Stimulated activated CD8-positive, alpha-beta memory T cell treated with anti-CD3 and anti-CD28 coated beads, Interleukin-7, amount 100 ng/mL, for 48 hours (primary cell): ENCODE measurements at places on chromosomes 6 and 20.

DNA sequence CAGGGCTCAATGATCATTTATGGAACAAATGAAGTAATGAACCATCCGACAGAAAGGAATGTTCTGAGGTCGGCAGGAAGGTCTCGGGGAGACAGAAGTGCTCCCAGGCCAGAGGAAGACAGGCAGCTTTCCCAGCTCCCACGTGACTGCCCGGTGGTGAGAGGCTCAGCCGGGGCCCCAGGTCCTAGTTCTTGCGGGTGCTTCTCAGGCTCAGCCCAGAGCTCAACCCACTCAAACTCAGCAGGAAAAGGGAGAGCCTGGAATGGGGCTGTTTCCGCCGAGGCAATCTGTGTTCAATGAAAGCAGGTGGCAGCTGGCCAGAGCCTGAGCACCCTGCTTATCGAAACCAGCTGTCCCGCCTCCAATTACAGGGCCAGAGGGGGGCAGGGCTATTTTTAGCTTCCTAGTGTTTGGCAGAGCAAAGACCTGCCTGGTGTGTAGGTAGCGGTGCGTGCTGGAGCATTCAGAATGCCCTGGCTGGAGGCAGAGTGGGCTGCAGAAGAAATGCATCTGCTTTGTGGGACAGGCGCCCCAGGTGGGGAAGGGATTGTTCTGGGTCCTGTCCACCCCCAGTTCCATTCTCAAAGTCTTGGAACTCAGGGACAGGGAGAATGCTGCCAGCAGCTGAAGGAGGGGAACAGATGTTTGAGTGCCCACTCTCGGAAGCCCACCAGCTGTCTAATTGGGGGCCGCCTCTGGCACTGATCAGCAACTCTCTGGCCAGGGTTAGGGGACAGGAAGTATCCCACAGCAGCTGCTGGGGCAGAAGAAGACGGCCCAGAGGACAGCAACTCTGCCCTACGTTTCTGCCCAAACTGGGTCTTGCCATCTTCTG, 145.1 kb downstream of the PREX1 start:
- DNase-seq, result no peak

GRCh38 chr20:52313341-52313963, 121.9 kb upstream of the ZFP64 start:
- no peak for DNase-seq

DNA sequence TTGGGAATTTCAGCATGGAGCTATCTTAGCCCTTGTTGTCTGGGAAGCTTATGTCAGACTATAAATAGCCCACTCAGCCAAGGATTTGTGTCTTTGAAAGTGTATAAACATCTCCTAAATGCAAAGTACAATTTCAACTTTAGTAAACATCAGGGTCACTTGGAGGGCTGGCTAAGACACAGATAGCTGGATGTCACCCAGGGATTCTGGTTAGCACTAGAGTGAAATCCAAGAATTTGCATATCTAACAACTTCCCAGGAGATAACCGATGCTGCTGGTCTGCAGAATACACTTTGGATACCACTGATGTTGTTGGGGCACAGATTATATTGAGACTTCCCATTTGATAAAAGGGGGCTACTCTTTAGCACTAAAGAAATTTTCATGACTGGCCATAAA, 130.9 kb downstream of the PAX1 start:
- no peak for DNase-seq

DNA sequence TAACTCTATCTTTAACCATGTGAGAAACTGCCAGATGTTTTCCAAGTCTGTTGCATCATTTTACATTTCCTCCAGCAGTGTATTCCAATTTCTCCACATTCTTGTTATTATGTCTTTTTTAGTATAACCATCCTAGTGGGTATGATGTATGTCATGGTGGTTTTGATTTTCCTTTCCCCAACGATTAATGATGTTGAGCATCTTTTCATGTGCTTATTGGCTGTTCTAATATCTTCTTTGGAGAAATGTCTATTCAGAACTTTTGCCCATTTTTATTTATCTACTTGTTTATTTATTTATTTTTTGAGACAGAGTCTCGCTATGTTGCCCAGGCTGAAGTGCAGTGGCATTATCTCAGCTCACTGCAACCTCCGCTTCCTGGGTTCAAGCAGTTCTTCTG, 4.3 kb upstream of the C6orf62 start:
- no peak for DNase-seq

- DNase-seq, result no peak
These were observed 41.4 kb downstream of the MAP3K5 start for GRCh38 chr6:136750696-136751521.

- DNase-seq, result peak; percentile 48
These were observed 116.4 kb downstream of the MYLK4 start for GRCh38 chr6:2634139-2634964.

GRCh38 chr20:57570920-57571319, 10.0 kb downstream of the PCK1 start:
- DNase-seq, result no peak

DNA sequence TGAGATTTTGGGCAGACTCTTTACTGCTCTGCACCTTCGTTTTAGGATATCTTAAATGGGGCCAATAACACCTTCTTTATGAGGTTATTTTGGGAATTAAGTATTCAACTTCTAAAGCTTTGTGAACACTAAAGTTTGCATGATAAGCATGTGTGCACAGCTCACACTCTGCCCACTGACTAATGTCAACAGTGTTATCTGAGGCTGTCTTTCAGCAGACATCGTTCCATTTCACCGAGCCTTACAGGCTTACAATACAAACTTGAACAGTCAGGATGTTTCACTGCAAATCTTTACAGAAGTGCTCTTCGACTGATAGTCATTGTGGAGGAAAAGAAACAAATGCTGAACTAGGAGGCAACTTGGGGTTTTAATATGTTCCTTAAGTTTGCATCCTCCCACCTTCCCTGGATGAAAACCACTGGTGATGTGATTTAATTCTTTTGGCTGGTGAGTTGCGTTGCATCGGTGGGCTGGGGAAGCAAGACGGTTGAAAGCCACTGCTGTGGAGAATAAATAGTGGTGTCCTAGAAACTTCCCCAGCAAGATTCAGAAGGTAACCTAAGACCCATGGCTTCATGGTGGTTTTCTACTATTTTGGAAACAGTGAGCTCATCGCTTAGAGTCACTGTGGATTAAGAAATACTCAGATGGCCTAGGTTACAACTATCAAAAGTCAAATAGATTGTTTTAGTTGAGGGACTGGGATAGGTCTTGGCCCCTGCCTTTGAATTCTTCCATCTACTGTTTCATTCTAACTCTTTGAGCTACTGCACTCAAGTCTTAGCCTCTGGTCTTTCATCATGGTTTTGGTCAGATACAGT, 167.2 kb upstream of the MAP3K7 start:
- DNase-seq, result no peak

GRCh38 chr6:111592726-111593511, 12.8 kb downstream of the TRAF3IP2 start:
- DNase-seq, result no peak

GRCh38 chr6:41097467-41098090, 24.8 kb downstream of the NFYA start:
- no peak for DNase-seq

GRCh38 chr20:36400909-36401735, 95.0 kb downstream of the DLGAP4 start:
- DNase-seq, result no peak

- DNase-seq, result no peak
These were observed 276.0 kb upstream of the SGK1 start for GRCh38 chr6:134593887-134594286.

GRCh38 chr20:12315652-12316051, 398.0 kb downstream of the BTBD3 start:
- DNase-seq, result no peak

DNA sequence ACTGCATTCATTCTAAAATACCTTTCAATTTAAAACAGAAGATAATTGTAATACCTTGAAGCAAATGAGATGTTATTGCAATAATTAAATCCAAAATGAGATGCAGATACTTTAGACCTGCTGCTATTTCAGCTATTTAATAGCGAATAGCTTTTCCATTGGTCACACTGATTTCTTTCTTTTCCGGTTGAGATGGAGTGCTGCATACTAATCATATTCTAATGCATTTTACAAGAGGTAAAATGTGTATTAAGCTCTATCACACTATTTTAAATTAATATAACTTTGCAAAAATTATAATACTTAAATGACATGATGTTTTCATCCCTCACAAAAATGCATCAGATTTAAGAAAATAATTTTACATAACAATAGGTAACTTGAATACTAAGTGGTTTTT, 74.0 kb downstream of the ADGRB3 start:
- DNase-seq, result no peak

DNA sequence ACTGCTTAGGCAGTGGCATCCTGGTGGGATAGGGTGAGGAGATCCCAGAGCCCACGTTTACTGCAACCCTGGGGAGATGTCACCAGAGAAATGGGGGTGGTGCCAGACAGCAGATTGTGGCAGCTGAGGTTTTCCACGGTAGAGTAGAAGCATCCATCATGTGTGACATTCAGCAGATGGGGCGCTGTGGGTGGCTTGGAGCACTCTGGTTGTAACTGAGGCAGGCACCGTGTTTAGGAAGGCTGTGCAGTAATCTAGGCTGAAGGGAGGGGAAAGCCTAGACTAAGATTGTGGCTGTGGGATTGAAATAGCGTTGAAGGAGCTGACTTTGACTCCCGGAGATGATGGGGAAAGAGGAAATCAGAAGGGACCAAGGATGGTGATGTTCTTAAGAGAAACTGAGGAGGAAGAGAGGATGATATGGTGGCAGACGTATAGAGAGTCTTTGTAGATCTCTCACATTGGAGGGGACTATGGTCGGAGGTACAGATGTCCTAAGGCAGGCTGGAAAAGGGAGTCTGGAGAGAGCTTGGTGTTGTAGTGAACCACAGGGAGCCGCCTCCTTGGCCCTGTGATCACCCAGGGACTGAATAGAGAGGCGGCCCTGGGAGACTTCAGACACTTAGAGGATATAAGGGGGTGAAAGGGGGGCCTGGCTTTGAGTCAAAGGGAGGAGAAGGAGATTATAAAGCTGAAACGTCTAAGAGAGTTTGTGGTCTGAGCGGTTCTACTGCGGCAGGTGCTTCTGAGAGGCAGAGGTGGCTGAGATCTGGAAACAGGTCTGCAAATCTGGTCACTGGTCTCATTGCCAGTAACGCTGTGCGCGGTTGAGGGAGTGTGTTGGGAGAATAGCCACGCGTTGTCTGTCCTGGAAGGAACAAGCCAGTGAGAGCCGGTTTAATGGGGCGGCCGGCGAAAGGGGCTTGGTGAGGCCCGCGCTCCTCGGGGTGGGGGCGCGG, 792 bp upstream of the MICA start:
- peak; percentile 17 for DNase-seq

DNA sequence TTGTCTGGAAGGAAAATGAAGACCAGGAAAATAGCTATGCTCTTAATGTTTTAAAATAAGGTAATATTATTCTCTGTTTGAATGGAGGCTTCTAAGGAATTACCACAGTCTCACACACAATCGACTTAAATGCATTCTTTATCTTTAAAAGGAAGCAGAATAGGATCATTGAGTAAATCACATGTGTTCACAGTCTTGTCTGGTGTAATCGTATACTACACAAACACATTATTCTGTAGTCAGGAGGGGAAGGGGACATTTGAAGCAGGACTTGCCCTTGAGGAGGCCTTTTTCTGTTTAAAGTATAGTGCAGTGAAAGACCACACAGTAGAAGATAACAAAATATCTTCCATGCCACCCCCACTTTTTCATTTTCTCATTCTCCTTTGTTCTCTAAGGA, 20.6 kb upstream of the REV3L start:
- DNase-seq, result no peak
